Uterus (tissue), 4 donors: ENCODE measurements at places on chromosomes 6 and 20. TPM values are rescaled to one million over a fixed set of nuclear protein-coding genes. Genes with fewer than 3 reads are reported as not detected.

GRCh38 chr6:82607998-82608725 lies 244.5 kb downstream of the TPBG start:
- no peak overlapping the region for H3K27ac ChIP-seq
- H3K4me3 ChIP-seq = no peak overlapping the region
- H3K4me1 ChIP-seq = no peaks in the 10 kb centered on the region
- no peaks in the 10 kb centered on the region for H3K27me3 ChIP-seq
- H3K36me3 ChIP-seq = no peaks in the 10 kb centered on the region

- H3K4me3 ChIP-seq = no peak overlapping the region
- H3K36me3 ChIP-seq = no peaks in the 10 kb centered on the region
- DNase-seq = no peak
Measured at GRCh38 chr6:2857580-2858337, 16.1 kb upstream of the SERPINB1 start.

GRCh38 chr6:14796974-14797762 lies 448.7 kb upstream of the JARID2 start:
- no peak overlapping the region for H3K4me3 ChIP-seq
- H3K4me1 ChIP-seq = no peaks in the 10 kb centered on the region
- no peaks in the 10 kb centered on the region for H3K27me3 ChIP-seq

DNA sequence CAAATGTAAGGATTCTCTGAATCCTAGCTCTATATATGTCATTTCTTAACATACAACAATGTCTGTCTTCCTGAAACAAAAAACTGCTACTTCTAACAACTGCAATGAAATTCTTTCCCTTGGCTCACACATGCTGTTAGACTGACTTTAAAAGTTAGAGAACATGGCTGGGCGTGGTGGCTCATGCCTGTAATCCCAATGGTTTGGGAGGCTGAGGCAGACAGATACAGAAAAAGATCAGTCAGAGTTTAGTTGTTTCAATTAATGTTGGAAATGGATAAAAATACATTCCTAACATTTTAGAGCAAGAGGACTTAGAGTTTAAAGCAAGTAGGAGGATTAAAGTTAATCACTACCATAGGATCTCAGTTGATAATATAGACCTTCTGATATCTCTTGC lies 28.7 kb upstream of the KIAA1586 start:
- no peak overlapping the region for H3K4me3 ChIP-seq
- no peaks in the 10 kb centered on the region for H3K36me3 ChIP-seq
- no peaks in the 10 kb centered on the region for H3K4me1 ChIP-seq
- H3K27ac ChIP-seq = no peak overlapping the region
- DNase-seq = no peak

GRCh38 chr6:119065382-119065781 lies 13.1 kb downstream of the FAM184A start:
- DNase-seq = no peak
- no peaks in the 10 kb centered on the region for H3K36me3 ChIP-seq
- H3K27ac ChIP-seq = no peak overlapping the region
- H3K4me1 ChIP-seq = no peaks in the 10 kb centered on the region

- H3K27me3 ChIP-seq = no peaks in the 10 kb centered on the region
- no peak for DNase-seq
- H3K4me3 ChIP-seq = no peak overlapping the region
- no peaks in the 10 kb centered on the region for H3K36me3 ChIP-seq
- H3K4me1 ChIP-seq = no peaks in the 10 kb centered on the region
Measured at GRCh38 chr6:18598551-18599264, 211.6 kb downstream of the RNF144B start.

DNA sequence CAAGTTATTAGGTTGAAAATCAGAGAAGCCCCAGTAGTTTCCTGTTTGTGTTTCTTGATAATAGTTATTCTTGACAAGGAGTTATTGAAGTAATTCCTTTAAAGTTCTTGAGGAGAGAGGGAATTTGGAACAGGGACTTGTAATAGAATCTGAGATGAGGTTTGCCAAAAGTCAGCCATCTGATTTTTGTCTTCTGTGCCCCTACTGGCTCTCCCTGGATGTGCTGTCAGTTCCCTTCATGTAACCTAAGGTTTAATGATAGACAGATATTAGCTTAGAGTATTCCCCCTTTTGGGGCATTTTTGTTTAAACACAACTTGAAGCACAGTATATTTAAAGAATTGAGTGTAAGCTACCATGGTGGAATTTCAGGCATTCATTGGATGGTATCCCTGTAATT lies 71.4 kb downstream of the CARMIL1 start:
- no peak overlapping the region for H3K27ac ChIP-seq
- no peaks in the 10 kb centered on the region for H3K36me3 ChIP-seq
- no peak for DNase-seq
- H3K4me3 ChIP-seq = no peak overlapping the region
- H3K27me3 ChIP-seq = no peaks in the 10 kb centered on the region
- no peaks in the 10 kb centered on the region for H3K4me1 ChIP-seq

DNA sequence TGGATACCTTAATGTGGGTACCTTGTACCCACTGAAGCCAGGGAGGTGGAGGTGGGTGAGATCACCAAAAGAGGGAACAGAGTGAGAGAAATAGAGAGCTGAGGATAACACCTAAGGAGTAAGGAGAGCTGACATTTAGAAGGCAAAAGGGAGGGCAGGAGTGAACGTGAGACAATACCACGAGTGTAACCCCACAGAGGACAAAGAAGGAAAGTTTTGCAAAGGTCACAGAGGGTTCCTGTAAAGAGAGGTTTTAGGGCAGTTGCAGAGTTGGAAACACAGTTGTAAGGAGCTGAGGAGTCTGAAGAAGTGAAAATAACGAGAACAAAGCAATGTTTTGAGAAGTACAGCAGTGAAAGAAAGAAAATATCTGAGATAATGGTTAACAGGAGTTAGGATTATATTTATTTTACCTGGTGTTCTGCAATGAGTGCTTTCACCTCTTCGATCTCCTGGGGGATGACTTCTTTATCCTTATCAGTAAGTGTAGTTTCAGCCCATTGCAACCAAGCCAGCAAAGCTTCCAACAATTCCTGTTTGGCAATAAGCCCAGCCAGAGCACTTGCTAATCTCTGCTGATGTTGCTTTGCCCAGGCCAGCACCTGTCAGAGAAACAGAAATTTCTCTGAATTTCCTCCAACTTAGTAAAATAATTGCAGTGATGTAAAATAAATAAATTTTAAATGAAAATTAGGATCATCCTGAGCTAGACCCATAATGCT lies 166.8 kb downstream of the DST start:
- no peaks in the 10 kb centered on the region for H3K36me3 ChIP-seq
- H3K27ac ChIP-seq = peak overlapping the region; percentile 8
- H3K27me3 ChIP-seq = no peaks in the 10 kb centered on the region
- peak; percentile 33 for DNase-seq
- no peaks in the 10 kb centered on the region for H3K4me1 ChIP-seq
- H3K4me3 ChIP-seq = no peak overlapping the region

DNA sequence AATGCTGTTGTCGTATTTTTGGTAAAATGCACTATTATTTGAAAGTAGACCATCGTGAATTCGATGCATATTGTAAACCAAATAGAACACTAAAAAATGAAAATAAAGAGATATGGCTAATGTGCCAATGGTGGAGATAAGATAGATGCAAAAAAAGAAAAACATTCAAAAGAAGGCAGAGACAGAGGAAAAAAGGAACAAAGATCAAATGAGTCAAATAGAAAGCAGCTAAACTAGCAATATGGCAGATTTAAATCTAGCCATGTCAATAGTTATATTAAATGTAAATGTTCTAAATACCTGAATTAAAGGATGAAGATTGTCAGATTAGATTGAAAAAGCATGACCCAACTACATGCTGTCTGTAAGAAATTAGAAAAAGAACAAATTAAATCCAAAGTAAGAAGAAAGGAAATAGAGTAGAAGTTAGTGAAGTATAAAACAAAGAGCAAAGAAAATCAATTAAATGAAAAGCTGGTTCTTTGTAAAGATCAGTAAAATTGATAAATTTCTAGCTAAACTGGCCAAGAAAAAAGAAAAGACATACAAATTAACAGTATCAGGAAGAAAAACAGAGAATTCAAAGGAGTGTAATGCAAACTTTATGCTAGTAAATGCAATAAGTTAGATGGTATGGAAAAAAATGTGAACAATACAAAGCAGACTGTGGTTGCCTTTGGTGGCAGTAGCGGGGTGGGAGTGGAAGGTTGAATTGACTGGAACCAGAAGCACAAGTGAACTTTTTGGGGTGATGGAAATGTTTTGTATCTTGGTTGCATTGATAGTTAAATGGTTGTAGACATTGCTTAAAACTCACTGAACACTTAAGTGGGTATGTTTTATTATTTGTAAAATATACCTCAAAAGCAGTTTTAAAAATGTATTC lies 44.8 kb downstream of the PTPN1 start:
- H3K4me1 ChIP-seq = no peaks in the 10 kb centered on the region
- DNase-seq = no peak
- no peak overlapping the region for H3K27ac ChIP-seq
- no peaks in the 10 kb centered on the region for H3K27me3 ChIP-seq
- H3K36me3 ChIP-seq = no peaks in the 10 kb centered on the region
- no peak overlapping the region for H3K4me3 ChIP-seq

DNA sequence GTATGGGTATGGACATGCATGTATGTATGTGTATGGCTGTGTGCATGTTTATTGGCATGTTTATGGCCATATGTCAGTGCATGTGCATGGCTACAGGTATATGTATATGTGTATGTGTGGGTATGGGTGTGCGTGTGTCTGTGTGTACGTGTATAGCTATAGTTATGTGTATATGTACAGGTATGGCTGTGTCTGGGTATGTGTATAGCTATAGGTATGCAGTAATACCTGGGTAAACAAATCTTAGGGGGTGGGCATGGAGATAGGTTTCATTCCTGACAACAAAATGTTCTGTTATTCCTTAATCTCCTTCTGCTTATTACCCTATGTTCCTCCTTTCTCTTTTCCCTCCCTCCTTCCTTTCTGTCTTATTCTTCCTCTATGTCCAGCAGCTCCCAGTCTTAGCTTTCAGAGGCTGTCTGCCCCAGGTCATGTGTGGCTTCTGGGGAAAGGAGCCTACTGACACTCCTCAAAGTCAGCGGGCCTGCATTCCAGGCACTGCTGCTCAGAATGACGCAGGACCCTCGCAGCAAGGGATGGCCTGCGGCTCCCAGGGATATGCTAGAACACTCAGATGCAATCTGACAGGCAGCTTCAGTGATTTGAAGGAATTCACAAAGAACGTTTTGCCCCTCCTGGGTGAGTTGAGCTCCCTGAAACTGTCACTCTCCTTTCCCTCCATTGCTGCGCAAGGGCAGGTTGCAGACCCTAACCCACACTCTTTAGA lies 139.3 kb upstream of the PHACTR1 start:
- H3K4me3 ChIP-seq = no peak overlapping the region
- DNase-seq = no peak
- no peaks in the 10 kb centered on the region for H3K27me3 ChIP-seq
- H3K4me1 ChIP-seq = no peaks in the 10 kb centered on the region
- no peak overlapping the region for H3K27ac ChIP-seq
- no peaks in the 10 kb centered on the region for H3K36me3 ChIP-seq

DNA sequence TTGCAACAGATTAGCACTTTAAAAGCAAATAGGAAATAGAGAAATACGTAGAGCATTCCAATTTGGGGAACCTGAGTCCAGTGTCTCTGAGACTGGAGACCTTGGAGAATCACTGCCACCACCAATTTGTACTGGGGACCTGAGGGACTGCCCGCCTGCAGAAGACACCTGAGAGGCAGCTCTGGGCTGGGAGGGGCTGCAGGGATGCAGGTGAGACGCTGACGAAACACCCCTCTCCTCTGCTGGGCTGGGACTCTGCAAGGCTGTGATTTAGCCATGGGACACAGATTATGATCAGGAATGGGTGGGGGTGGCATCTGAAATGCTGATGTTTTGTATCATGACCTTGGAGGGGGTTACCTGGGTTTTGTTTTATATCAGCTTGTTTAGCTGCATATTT lies 7.0 kb upstream of the APMAP start:
- no peak for DNase-seq
- no peaks in the 10 kb centered on the region for H3K27me3 ChIP-seq
- H3K4me1 ChIP-seq = peaks cover 4% of the 10 kb centered on the region
- peak overlapping the region; percentile 61 for H3K27ac ChIP-seq
- no peaks in the 10 kb centered on the region for H3K36me3 ChIP-seq

DNA sequence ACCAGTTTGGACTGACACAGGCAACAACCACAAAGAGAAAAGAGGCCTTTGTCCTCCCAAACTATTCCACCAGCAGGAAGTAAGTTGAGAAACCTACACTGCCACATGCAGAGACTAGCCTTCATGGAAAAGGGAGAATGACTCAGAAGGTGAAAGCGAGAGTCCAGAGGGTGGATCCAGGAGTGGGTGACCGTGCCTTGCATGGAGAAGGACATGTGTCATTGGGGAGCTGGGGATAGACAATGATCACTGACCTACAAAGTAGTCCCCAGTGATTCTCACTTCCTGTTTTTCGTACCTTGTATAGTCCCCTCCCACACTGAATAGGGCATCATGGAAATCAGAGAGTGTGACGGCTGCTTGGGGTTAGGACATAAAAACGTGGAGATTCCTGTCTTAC lies 91.9 kb downstream of the MYLK4 start:
- H3K4me1 ChIP-seq = no peaks in the 10 kb centered on the region
- no peak for DNase-seq
- H3K4me3 ChIP-seq = no peak overlapping the region
- H3K36me3 ChIP-seq = no peaks in the 10 kb centered on the region
- no peaks in the 10 kb centered on the region for H3K27me3 ChIP-seq
- no peak overlapping the region for H3K27ac ChIP-seq

DNA sequence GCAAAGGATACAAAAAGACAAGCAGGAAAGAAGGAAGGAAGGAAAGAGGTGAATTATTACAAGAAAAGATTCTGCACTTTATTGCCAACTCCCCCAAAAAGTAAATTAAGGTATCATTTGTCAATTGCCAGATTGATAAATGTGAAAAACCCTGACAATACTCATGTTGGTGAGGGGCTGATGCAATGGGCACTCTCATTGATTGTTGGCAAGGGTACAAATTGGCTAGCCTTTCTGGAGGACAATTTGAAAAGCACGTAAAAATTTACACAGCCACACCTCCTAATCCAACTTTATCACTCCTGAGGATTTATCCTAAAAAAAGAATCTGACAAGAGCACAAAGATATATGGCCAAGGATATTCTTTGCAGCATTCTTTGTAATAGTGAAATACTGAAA lies 47.7 kb downstream of the SCML4 start:
- no peaks in the 10 kb centered on the region for H3K4me1 ChIP-seq
- no peak overlapping the region for H3K4me3 ChIP-seq
- H3K36me3 ChIP-seq = no peaks in the 10 kb centered on the region
- no peak overlapping the region for H3K27ac ChIP-seq

DNA sequence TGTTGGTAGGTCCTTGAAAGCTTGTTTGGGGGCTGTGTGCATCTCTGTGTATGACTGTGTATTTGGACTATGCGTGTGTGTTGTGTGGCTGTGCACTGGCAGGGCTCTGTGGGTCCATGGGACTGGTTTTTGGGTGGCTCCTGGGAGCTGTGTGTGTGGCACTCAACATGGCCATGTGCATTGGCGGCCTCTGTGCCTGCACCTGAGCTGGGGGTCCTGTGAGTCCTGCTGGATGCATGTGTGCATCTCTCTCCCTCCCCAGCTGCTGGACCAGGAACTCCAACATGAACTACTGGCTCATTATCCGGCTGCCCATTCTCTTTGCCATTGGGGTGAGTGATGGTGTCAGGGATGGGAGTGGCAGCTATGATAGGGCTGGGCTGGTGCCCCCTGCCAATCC lies 30.1 kb downstream of the GLP1R start:
- no peaks in the 10 kb centered on the region for H3K4me1 ChIP-seq
- H3K36me3 ChIP-seq = no peaks in the 10 kb centered on the region
- H3K4me3 ChIP-seq = no peak overlapping the region
- no peak overlapping the region for H3K27ac ChIP-seq
- DNase-seq = no peak

Gene LAMA2
- total RNA-seq = 95.2 TPM

Gene SLC17A3
- total RNA-seq = not detected

Gene C6orf52
- not detected for total RNA-seq

Gene DEF6
- 4.9 TPM for total RNA-seq

Gene DBNDD2
- 7.5 TPM for total RNA-seq

Gene PRR18
- total RNA-seq = not detected

Gene NKX2-2
- total RNA-seq = not detected

Gene FYN
- 50.7 TPM for total RNA-seq

Gene GPX5
- not detected for total RNA-seq

Gene GRM1
- 0.12 TPM for total RNA-seq

Gene SNAI1
- total RNA-seq = 1.1 TPM
